Activated T-helper 1 cell treated with Interleukin-2 at 50 U/mL for 16 hours (primary cell): ENCODE measurements at places on chromosomes 4 and X.

DNA sequence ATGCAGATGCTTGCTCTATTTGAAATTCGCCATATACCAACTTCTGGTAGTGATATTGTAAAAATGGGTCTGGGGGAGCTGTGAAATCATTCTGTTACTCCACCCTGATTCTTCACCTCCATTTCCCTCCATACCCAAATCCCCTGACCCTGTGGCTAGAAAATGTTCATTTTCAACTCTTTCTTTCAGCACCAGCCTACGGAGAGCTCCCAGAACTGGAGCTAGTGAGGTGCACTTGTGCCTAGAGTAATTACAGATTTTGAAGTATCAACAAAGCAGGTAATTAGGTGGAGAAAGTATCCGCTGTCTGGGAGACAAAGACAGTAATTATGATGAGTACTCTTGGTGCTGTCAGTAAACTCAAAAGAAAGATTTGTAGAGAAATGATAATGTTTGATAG is 8.1 kb downstream of the ARHGAP36 start:
- DNase-seq = no peak

DNA sequence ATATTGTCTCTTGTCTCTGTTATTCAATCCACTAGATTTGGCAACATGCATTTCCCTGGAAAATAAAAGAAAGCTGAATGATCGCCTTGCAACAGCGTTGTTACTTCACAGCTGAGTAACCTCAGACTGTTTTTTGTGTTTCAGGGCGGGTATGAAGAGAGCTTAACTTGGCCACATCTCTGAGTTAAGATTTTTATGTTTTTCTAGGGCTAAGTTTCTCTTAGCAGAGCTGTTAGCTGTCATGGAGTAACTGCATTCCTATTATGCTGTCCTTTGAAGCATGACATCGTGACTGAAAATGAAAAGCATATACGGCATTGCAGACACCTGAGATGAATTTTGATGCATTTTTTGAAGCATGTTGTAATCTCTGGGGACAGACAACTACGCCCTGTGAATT is 1798.9 kb downstream of the PCDH7 start:
- DNase-seq = no peak

DNA sequence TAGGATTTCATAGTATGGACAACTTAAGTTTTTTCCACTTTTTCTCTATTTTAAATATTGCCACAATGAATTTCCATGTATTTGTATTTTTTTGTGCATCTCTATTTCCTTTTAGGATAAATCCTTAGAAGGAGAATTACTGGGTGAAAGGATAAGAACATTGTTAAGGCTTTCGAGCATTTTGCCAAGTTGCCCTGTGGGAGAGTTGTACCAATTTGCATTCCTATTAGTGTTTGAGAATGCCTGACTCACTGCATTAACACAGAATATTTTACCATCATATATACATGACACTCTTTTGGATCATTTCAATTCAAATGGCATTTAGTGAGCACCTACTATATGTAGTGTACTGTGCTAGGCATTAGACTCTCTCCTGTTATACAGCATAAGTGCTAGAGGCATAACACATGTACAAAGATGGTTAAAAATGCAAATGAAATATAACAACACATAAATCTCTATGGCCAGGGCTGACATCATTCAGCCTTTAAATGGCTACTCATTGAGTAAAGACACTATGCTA is 57.0 kb downstream of the PLAC1 start:
- no peak for DNase-seq

DNA sequence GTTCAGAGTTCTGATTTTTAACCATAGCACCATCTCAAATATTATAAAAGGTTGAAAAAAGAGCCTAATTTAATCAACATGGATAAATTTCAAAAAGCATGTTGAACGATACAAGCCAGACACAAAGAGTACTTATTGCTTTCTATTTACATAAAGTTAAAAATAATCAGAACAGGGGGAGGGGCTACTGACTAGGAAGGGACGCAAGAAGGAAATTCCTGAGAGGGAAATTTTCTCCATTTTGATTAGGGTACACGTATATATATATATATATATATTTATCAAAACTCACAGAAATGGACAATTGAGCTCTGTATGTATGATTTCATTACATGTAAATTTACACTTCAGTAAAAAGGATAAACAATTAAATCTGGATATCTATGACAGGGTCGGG is 482 bp upstream of the MBTPS2 start:
- DNase-seq = no peak

DNA sequence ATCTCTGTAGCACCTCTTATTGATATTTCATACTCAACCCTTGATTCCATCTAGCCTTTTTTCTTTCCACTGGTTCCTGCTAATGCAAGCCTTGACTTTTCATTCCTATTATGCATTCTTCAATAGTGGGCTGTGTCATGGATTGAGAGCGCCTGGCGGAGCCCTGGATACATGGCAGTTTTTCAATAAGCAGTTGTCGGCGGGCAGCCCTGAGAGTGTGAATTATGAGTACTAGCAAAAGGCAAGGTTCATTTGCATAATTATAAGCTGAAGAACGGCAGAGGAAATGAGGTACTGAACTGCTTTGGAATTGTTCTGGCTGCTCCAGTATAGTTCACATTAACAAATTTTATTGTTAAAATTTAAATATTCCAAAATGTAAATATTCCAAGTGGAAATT is 339.7 kb upstream of the VCX start:
- DNase-seq = no peak

DNA sequence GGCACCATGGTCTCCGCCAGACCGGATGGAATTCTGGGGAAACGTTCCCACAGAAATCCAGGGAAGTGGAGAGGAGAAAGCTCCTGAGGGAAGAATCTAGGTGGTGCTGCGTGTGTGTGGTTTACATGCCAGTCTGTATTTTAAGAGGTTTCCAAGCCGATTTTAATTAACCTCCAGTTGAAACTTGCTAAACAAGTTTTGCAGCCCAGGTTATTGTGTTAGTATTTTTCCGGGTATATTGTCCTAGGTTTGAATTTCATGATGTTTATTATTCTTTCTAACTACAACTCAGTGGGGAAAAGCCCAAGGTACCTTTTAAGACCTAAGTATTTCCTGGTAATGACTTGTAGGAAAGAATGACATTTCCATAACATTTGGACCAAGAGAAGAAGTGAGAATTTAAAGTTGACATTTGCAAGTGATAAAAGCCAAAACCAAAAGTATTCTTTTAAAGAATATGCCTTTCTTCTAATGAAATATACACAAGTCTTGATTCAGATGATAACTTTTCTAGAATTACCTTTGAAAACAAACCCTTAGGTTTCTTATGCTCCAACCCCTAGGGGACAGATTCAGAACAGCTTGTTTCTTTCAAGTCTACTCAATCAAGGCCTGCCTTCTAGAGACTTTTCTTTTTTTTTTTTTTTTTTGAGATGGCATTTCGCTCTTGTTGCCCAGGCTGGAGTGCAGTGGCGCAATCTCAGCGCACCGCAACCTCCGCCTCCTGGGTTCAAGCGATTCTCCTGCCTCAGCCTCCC is 14.6 kb downstream of the SAT1 start:
- DNase-seq = no peak

DNA sequence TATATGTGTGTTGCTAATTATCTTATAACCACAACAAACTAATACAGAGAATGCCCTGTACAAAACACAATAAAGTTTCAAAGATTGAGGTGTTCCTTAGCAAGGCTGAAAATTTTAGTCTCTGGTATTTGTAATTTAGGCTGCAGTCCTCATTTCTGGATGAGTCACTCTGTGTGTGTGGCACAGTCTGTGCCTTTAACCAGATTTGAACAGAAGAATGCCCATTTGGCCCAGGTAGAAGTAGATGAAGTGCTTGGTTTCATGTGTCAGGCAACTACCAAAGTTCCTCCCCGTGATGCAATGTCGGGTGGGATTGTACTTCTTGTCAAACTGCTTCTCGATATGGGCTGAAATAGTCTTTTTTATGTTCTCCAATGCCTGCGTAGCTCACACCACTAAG is 91.6 kb upstream of the H2AZ1 start:
- DNase-seq = no peak

DNA sequence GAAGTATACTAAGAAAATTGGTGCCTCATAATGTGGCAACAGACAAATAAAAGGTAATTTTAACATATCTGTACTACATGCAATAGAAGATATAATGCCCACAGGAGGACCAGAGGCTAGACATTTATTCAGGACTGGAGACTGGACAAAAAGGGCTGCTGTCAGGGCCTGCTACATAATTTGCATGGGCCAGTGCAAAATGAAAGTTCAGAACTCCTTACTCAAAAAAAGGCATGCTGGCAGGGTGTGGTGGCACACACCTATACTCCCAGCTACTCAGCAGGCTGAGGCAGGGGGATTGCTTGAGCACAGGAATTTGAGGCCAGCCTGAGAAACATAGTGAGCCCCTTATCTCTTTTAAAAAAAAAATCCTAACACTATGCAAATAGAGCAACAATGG is 12.4 kb upstream of the MAOA start:
- DNase-seq = no peak

DNA sequence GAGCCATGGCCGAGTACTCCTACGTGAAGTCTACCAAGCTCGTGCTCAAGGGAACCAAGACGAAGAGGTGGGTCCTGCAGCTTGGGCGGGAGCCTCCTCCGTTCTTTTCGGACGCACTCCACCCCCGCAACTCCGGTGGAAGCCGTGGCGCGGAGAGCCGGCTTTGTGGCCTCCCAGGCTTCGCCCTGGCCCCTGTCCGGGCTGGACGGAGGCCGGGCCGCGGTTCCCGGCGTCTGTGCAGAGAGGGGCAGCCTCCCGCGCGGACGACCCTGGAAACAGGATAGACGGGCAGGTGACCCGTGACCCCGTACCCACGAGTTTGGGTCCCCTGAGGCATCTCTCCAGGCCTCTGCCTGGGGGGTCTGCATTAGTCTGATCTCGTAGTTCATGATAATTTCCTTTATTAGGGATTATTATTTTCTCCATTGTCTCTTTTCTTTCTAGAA is 356 bp downstream of the FRG1 start:
- peak; percentile 3 for DNase-seq

DNA sequence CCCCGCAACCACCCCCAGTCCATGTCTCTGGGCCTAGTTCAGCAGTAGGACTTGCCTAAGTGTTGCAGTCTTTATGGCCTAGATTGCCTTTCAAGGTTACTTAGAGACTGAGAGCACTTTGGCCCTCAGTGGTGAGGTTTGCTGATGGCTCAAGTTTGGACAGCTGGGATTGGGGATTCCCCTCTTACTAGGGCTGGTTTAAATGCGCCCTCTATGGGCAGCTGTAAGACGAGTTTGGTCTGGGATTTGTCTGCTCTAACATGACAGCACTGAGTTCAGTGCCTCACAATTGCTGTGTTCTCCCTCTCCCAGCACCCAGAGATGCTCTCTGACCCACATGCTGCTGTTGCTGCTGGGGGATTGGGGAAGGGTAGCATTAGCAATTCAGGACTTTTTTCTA is 23.1 kb downstream of the DACH2 start:
- no peak for DNase-seq

GRCh38 chrX:106802388-106803275 is at the start of gene TBC1D8B:
TSS of gene TBC1D8B (plus strand) at chrX:106802673. CDS start at chrX:106802854, 181 bp downstream.
- DNase-seq = no peak

DNA sequence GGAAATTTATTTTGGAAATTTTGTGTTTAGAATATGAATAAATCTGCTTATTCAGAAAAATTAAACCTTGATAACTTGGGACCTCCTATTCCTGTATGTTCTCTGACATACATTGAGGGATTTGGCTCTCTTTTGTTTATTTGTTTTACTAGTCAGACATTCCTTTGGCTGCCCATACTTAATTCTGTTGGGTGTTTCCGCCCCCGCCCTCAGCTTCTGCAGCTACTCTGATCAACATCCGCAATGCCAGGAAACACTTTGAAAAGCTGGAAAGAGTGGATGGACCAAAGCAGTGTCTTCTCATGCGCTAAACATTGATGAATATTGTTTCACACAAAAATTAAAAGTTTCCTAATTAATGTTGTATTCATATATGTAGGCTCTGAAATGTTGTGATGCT is 40.5 kb downstream of the RRAGB start:
- no peak for DNase-seq

GRCh38 chr4:153514688-153515426 is 48.7 kb downstream of the TMEM131L start:
- DNase-seq = no peak

GRCh38 chr4:926538-926937 is 5.6 kb downstream of the GAK start:
- DNase-seq = no peak

- no peak for DNase-seq
Measured at GRCh38 chrX:16222151-16222550, 54.9 kb downstream of the MAGEB17 start.

DNA sequence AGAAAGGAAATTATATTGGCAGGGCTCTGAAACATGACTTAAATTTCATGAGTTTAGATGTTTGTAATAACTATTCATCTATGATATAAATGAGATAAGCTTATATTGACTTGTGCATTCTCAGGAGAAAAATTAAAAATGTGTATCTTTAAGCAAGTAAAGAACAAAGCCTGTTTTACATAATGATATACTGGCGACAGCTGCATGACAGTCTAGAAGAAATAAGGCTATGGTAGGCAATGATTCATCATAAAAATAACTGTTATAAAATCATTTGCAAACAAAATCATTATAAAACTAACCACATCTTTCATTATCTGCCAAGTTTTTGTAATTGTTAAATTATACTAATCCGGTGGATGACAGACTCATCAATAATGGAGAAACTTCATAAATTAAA is 188.1 kb downstream of the ADAM29 start:
- no peak for DNase-seq

DNA sequence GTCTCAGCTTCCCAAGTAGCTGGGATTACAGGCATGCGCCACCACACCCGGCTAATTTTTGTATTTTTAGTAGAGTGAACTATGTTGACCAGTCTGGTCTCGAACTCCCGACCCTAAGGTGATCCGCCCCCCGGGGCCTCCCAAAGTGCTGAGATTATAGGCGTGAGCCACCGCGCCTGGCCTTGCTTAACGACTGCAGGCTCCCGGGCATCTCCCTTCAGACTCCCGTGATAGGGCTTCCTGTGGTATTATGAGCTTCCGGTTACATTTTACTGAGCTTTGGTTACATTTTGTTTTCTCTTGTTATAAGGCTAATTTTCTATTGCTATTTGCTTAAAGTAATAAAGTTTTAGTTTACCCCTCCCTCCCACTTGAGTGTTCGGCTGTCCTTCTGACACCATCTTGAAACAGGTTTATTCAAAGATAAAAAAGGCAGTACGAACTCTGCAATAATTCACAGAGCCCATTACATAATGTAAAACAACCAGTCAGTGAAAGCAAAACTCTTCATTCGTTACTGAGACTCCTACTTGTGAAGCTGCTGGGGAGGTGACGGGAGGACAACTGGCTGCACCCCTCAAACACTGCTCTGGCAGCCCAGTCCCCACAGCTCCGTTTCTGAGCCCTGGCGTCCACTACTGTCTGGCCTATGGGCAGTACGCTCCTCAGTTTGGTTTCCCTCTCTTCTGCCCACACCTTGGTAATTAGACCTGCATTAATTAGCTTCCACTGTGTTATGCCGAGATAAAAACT is 795.7 kb upstream of the SLIT2 start:
- no peak for DNase-seq

GRCh38 chrX:34790026-34790425 is 132.9 kb upstream of the TMEM47 start:
- no peak for DNase-seq

DNA sequence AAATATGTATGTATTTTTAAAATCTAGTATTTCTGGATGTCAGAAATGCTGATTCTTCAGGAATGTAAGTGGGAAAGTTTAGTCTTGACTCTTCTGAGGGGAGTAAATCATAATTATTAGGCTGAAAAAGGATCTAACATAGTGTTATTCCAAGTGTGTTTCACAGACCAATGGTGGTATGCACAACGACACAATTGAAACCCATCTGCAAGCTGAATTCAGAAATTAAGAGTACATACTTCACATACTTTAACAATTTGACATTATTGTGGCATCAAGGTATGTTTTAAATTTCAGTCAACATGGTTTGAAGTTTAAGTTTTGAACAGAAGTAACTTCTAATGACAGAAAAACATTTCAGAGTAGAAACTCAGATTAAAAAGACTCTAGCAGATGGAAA is 236.7 kb downstream of the SLC7A11 start:
- no peak for DNase-seq
